Activated CD4-positive, alpha-beta T cell treated with anti-CD3 and anti-CD28 coated beads, Interleukin-2, amount 10 ng/mL, durations not matched to agents 24 days and 14 days (primary cell): ENCODE measurements at places on chromosomes 16 and 17. TPM values are rescaled to one million over a fixed set of nuclear protein-coding genes. Genes with fewer than 3 reads are reported as not detected.

CACNG3 gene
- total RNA-seq, result not detected in 2 replicates

PIRT gene
- not detected in 2 replicates for total RNA-seq

CX3CL1 gene
- not detected in 2 replicates for total RNA-seq

DNA sequence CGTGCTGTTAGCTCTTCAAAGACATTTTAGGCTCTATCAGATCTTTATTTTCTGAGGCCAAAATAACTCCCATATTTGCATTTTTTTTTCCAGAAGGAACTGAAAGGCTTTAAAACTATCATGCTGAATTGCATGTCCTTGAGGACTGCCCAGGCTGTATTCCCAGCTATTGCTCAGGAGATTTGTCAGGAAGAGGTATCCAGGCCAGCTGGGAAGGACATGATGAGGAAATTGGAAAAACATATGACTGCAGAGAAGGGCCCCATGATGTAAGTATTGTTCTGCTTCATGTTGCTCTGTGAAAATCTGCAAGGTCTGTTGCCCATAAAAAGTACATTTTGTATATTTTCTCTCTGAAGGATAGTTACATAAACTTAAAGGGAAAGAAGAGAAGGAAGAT is 5.7 kb downstream of the CDC6 start:
- no peak for DNase-seq
- H3K4me3 ChIP-seq, result no peak overlapping the region
- no peak overlapping the region for H3K27ac ChIP-seq
- peaks cover 70% of the 10 kb centered on the region for H3K36me3 ChIP-seq
- H3K4me1 ChIP-seq, result peaks cover 43% of the 10 kb centered on the region

DNA sequence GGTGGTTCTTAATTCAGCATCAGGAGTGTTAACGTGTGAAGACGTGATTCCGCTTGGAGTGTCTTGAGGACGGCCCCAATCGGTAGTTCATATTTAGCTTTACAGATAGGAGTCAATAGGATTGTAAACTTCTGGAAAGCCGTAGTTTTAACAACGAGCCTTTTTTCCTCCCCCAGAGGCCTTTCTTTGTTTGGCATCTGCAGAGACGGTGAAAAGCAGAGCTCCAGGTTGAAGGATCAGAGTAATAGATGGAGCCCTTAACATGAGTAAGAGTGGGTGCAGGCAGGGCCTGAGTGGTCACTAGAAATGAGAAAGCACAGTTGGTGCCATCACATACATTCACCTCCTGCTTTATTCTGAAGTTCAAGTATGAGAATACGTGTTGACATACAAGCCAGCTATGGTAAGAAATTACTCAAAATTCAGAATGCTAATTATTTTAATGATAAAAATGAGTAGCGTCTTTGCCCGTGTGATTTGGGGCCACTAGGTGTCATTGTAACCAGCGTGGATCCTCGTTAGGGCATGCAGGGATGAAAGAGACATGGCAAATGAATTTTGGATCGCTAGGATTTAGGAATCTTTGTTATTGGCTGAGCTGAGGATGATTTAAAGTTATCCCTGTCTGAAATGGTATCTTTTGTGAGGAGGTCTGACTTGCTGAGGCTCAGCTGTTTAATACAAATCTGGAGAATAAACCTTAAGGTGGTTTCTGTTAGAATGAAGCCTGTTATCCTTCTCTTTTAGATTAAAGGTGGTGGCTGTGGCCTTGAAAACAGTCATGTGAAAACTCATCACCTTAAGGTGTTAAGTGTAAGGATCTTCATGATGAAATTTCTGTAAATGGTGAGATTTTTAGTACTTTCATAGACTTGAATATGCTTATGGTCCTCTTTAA is 18.6 kb downstream of the PRCD start:
- peak overlapping the region; percentile 97 for H3K27ac ChIP-seq
- peak overlapping the region; percentile 98 for H3K4me3 ChIP-seq
- peak; percentile 72 for DNase-seq
- no peaks in the 10 kb centered on the region for H3K27me3 ChIP-seq

GRCh38 chr17:36030956-36031355 is 13.2 kb upstream of the CCL23 start:
- no peaks in the 10 kb centered on the region for H3K4me1 ChIP-seq
- DNase-seq, result no peak
- H3K36me3 ChIP-seq, result no peaks in the 10 kb centered on the region
- peaks cover 37% of the 10 kb centered on the region for H3K27me3 ChIP-seq

DNA sequence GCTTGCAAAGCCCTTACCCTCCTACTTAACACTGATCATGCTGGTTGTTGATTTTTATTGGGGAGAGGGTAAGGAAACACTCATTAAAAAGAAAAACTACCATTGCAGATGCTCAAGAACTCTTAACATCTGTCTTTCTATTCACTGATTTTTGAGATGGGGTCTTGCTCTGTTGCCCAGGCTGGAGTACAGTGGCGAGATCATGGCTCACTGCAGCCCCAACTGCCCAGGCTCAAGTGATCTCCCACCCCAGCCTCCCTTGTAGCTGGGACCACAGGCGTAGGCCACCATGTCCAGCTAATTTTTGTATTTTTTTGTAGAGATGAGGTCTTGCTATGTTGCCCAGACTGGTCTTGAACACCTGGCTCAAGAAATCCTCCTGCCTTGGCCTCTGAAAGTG is 14.5 kb downstream of the EMC8 start:
- DNase-seq, result no peak
- peaks cover 37% of the 10 kb centered on the region for H3K36me3 ChIP-seq
- H3K27me3 ChIP-seq, result no peaks in the 10 kb centered on the region
- H3K27ac ChIP-seq, result no peak overlapping the region

GRCh38 chr16:15487336-15488284 is 53.2 kb downstream of the BMERB1 start:
- no peak overlapping the region for H3K4me3 ChIP-seq
- no peak overlapping the region for H3K27ac ChIP-seq
- no peaks in the 10 kb centered on the region for H3K27me3 ChIP-seq
